ENCODE measurements at places on chromosomes 1 and 21.

GRCh38 chr1:7087888-7088287 lies 302.6 kb downstream of the CAMTA1 start:
- no peak overlapping the region for H3K4me3 ChIP-seq
- H3K4me1 ChIP-seq, result no peaks in the 10 kb centered on the region
- H3K36me3 ChIP-seq, result no peaks in the 10 kb centered on the region
- DNase-seq, result no peak

- no peaks in the 10 kb centered on the region for H3K4me1 ChIP-seq
- no peak overlapping the region for H3K27ac ChIP-seq
- peaks cover 30% of the 10 kb centered on the region for H3K27me3 ChIP-seq
- no peaks in the 10 kb centered on the region for H3K36me3 ChIP-seq
- DNase-seq, result peak; percentile 66
Observed at GRCh38 chr1:30707412-30708360, 15.7 kb downstream of the MATN1 start.

- H3K4me1 ChIP-seq, result no peaks in the 10 kb centered on the region
- H3K27me3 ChIP-seq, result no peaks in the 10 kb centered on the region
- H3K27ac ChIP-seq, result no peak overlapping the region
- no peak overlapping the region for H3K4me3 ChIP-seq
- DNase-seq, result no peak
- H3K36me3 ChIP-seq, result peaks cover 10% of the 10 kb centered on the region
Observed at GRCh38 chr1:241269116-241269515, 87.9 kb downstream of the RGS7 start.

GRCh38 chr1:106831511-106831910 lies 225.0 kb upstream of the PRMT6 start:
- H3K27ac ChIP-seq, result no peak overlapping the region
- no peaks in the 10 kb centered on the region for H3K27me3 ChIP-seq
- no peak for DNase-seq

DNA sequence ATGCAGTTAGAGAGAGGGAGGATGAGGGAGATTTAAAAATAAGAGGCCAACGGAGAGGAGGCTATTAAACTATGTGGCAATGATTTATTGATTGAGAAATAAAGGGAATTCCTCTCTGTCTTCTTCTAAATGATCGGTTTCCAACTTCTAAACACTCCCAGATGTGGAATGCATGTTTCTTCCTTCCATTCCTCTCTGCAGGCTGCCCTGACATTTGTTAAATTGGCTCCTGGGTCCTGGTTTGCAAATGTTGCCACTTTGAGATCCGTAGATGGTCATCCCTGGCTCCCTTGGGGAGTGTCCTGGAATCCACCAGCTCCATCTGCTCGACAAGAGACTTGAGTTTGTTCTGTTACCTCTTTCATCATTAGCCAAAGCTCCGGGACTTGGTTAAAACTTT lies 10.3 kb upstream of the C1orf198 start:
- H3K4me1 ChIP-seq, result peaks cover 45% of the 10 kb centered on the region
- H3K4me3 ChIP-seq, result no peak overlapping the region
- H3K27me3 ChIP-seq, result peaks cover 2% of the 10 kb centered on the region
- H3K27ac ChIP-seq, result peak overlapping the region; percentile 89

DNA sequence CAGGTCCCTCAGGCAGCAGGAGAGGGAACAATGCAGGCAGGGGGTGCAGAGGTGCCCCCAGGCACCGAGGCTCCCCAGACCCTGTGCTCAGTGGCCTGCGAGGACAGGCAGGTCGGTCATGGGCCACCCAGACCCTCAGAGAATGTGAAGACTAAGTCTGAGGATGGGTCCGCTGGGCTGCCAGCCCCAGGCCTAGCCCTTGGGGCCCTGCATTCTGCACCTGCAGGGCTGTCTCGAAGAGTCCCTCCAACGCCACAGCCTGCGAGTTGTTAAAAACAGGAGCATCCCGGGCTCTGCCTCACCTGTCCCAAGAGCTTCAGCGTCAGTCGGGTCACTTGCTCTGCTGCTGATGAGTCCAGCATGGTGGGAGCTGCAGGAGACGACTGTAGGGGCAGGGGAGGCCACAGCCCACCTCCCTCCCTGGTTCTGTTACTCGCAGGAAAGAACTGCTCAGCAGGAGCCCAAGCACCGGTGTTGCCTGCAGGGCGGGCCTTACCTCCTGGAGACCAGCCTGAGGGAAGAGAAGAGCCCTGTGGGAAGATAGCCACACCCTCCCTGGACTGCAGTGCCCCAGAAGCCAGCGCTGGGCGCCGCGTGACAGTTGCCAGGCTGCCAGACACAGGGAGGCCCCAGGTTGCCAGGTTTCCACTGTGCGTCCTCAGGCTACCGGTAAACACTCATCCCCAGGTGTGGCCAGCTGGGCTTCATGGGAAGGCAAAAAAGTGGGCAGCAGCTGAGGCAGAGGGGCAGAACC lies 5.8 kb downstream of the C21orf58 start:
- no peak overlapping the region for H3K27ac ChIP-seq
- H3K36me3 ChIP-seq, result peaks cover under 1% of the 10 kb centered on the region
- DNase-seq, result no peak
- no peak overlapping the region for H3K4me3 ChIP-seq
- peaks cover 21% of the 10 kb centered on the region for H3K4me1 ChIP-seq

- H3K4me3 ChIP-seq, result no peak overlapping the region
- no peak overlapping the region for H3K27ac ChIP-seq
- H3K36me3 ChIP-seq, result no peaks in the 10 kb centered on the region
- no peak for DNase-seq
- peaks cover 32% of the 10 kb centered on the region for H3K27me3 ChIP-seq
Observed at GRCh38 chr1:66035616-66036245, 243.0 kb downstream of the PDE4B start.

GRCh38 chr21:24590261-24590660 lies 1017.0 kb downstream of the MRPL39 start:
- no peaks in the 10 kb centered on the region for H3K4me1 ChIP-seq
- no peak overlapping the region for H3K4me3 ChIP-seq
- DNase-seq, result no peak
- H3K27me3 ChIP-seq, result no peaks in the 10 kb centered on the region
- no peaks in the 10 kb centered on the region for H3K36me3 ChIP-seq

DNA sequence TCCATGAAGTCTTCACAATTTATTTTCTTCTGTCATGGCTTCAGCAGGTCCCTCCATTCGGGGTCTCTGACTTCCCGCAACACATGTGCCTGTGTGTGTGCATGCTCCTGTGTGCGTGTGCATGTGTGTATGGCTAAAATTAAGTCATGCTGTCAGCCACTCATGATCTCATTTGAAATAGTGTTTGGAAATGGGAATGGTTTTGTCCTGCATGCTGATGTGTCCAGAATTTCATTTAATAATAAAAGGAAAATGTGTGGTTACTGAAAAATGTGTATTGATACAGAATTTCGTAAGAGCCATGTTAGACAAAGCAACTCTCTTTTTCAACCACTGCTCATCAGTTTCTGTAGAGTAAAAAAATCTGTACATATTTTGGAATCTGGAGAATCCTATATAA lies 123.8 kb upstream of the PRDX6 start:
- no peak for DNase-seq
- H3K4me1 ChIP-seq, result peaks cover 21% of the 10 kb centered on the region
- no peaks in the 10 kb centered on the region for H3K27me3 ChIP-seq
- H3K4me3 ChIP-seq, result no peak overlapping the region
- no peak overlapping the region for H3K27ac ChIP-seq

DNA sequence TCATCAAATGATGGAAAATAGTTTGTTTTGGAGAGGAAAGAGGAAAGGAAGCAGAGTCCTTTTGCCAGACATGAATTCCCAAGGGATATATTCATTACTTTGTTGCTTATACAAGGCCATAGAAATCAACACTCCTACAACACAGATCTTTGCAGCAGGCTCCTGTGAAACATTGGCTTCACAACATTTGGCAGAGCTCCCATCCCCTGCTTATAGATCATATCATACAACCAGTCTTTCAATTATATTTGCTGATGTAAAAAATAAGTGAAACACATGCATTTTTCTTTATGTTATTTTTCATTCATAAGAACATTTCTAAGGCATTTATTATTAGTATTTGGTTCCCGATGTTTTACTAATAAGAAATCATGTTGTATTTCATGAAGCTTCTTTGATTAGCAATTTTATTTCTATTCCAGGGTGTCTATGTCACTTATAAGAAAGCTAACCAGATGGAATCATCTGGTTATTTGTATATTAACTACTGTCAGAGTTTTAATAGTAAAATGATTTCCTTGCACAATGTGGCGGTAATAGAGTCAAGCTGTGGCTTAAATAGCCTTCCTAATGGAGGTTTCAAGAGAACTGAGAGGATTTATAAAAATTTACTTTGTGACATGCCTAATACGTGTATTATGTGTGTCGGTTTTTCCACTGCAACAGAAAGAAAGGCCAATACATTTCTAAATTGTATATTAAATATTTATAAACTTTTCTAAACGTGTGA lies 470.3 kb upstream of the NCAM2 start:
- peaks cover 17% of the 10 kb centered on the region for H3K4me1 ChIP-seq
- H3K36me3 ChIP-seq, result no peaks in the 10 kb centered on the region
- peak overlapping the region; percentile 27 for H3K27ac ChIP-seq
- H3K4me3 ChIP-seq, result no peak overlapping the region
- H3K27me3 ChIP-seq, result no peaks in the 10 kb centered on the region

DNA sequence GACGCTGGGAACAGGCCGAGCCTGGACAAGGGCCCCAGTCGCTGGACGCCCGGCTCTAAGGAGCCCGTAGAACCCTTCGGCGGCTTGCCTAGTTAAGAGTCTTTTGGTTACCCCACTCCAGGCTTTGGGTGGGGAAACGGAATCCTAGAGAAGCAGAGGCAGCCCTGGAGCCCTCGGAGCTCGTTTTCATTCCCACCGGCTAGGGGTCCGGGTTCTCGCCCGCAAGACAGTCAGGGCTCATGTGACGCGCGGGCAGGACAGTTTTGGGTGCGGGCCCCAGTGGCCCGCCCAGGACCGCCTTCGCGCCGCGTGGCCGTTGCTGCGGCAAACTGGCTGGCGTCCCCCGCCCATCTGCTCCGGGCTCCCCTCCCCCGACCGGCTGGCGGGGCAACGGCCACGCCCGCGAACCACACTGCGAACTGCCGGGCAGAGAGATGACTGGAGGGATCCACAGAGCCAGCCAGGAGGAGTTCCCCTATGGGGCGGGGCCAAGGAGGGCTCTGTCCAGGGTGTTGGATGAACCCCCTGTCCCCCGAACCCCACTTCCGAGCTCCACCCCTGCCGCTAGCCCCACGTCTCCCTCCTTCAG lies 829 bp upstream of the HES2 start:
- no peak for DNase-seq
- H3K4me1 ChIP-seq, result peaks cover 7% of the 10 kb centered on the region
- peaks cover 89% of the 10 kb centered on the region for H3K27me3 ChIP-seq
- no peaks in the 10 kb centered on the region for H3K36me3 ChIP-seq
- H3K27ac ChIP-seq, result no peak overlapping the region

GRCh38 chr1:172273647-172274396 lies 146.7 kb upstream of the C1orf105 start:
- H3K27ac ChIP-seq, result peak overlapping the region; percentile 11
- peaks cover 73% of the 10 kb centered on the region for H3K4me1 ChIP-seq
- H3K4me3 ChIP-seq, result no peak overlapping the region
- DNase-seq, result no peak
- no peaks in the 10 kb centered on the region for H3K36me3 ChIP-seq

DNA sequence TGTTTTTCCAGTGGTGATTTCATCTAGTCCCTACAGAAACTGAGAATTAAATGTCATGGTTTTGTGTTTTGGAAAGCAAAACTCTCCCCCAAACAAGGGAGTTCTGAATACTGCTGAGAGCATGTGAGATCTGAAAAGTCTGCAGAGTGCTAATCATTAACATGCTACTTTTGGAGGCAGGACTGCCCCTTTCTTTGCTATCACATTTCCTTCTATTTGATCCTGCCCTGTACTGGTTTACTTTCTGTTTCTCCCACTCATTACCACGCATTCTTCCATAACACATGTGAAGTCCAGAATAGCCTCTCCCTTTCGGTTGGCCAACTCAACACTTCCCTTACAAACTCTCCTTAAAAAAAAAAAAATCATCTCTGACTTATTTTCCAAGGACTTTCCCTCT lies 63.6 kb downstream of the GADD45A start:
- H3K27ac ChIP-seq, result peak overlapping the region; percentile 96
- peak overlapping the region; percentile 4 for H3K4me3 ChIP-seq
- H3K27me3 ChIP-seq, result no peaks in the 10 kb centered on the region
- H3K36me3 ChIP-seq, result no peaks in the 10 kb centered on the region
- DNase-seq, result no peak

- H3K4me1 ChIP-seq, result peaks cover 25% of the 10 kb centered on the region
- no peak overlapping the region for H3K4me3 ChIP-seq
- no peak for DNase-seq
Observed at GRCh38 chr1:204634260-204634910, 51.2 kb downstream of the LRRN2 start.

DNA sequence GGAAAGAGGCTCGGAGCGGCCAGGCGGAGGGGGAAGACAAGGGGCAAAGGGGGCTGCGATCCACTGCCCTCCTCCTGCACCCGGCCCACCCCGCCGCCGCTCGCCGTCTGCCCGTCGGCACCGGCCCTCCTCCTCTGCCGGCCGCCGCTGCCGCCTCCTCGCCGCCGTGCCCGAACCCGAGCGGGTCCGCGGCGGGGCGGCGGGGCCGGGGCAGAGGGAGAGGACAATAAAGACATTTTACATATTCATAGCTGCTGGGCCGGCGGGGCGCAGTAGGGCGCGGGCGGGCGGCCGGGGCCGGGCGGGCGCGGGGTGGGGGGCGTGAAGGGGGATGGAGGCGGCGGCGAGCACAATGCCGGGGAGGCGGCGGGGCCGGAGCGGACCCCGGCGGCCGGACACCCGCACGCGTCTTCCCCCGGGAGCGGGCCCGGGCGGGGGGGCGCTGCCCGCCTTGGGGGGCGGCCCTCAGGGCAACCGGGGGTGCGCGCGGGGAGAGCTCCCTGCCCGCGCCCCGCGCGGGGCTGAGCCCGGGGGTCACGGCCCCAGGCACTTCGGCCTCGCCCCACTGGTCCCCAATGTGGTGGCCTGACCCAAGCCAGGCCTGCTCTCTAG lies 546 bp downstream of the POU2F1 start:
- peak overlapping the region; percentile 93 for H3K27ac ChIP-seq
- H3K27me3 ChIP-seq, result peaks cover 2% of the 10 kb centered on the region
- peak; percentile 39 for DNase-seq
- peak overlapping the region; percentile 97 for H3K4me3 ChIP-seq
- peaks cover 41% of the 10 kb centered on the region for H3K4me1 ChIP-seq

DNA sequence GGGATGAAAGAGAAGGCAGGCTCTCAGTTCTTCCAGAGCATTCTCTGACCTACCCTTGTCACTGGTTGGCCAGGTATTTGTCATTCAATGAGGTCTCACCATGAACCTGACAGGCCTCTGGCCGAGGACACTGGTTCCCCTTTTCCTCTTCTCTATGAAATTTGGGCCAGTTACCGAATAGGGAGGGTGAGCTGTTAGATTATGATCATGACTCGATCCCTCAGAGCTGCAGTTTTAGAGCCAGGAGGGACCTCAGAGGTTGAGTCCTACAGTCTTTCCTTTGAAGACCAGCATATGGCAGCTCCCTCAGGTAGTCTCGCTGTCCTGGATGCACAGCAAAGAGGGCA lies 29.5 kb upstream of the CLSTN1 start:
- no peak for DNase-seq
- peaks cover 23% of the 10 kb centered on the region for H3K36me3 ChIP-seq
- no peak overlapping the region for H3K27ac ChIP-seq
- peaks cover under 1% of the 10 kb centered on the region for H3K4me1 ChIP-seq
- no peak overlapping the region for H3K4me3 ChIP-seq

- H3K36me3 ChIP-seq, result no peaks in the 10 kb centered on the region
- H3K27me3 ChIP-seq, result peaks cover 42% of the 10 kb centered on the region
- H3K4me1 ChIP-seq, result peaks cover 6% of the 10 kb centered on the region
- no peak for DNase-seq
Observed at GRCh38 chr1:154791292-154792166, 78.6 kb downstream of the KCNN3 start.
